Activated naive CD4-positive, alpha-beta T cell treated with anti-CD3 and anti-CD28 coated beads, Interleukin-2, amount 10 ng/mL, durations not matched to agents 7 days and 5 days (primary cell): ENCODE measurements at places on chromosomes 11 and 22.

DNA sequence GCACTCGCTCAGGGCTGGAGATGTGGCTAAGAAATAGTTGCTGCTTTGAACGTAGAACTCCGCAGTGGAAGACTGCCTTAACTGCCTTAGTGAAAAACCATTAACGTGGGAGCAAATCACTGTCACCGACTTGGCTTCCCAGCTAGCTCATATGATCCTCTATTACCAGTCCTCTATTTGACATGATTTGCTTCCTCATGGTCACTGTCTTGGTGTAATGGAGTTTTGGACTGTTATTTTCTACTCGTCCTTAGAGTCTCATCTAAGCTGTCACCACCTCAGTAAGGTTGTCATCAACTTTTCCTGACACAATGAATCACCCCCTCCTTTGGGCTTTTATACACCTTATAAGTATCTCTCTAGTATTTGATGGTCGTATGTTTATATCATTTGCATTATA is 167.1 kb upstream of the NARS2 start:
- no peak for DNase-seq

DNA sequence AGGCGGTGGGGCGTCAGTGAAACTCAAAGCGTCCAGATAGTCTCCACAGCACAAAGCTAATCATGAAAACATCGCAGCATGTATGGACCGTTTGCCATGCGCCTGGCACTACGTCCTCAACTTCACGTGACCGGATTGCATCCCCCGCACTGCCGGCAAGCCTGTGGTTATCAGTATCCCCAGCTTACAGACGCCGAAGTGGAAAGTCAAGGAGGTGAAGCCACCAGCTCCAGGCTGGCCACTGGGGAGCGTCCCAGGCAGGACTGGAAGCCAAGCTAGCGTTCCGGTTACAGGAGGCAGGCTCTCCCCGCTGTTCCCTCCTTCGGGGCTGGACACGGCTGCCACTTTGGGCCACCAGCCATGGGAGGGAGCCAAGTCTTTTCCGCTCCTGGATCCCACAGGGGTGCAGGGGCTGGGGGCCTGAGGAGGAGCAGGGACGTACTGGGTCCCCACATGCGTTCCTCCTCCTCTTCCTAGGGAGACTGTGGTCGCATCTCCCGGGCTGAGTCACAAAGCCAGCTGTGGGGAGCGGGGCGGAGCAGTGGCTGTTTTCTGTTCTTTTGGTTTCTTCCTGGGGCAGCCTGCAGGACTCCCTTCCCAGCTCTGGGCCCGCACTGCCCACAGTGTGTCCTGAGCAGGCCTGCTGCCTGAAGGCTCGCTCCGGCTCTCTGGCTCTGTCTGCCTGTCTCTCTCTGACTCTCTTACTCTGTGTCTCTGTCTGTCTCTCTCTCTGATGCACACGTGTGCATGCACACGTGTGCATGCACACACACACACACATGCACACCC is 4.3 kb upstream of the OSBPL5 start:
- DNase-seq = peak; percentile 31

GRCh38 chr11:65112546-65113360 is 1.1 kb downstream of the TM7SF2 start:
- peak; percentile 85 for DNase-seq

DNA sequence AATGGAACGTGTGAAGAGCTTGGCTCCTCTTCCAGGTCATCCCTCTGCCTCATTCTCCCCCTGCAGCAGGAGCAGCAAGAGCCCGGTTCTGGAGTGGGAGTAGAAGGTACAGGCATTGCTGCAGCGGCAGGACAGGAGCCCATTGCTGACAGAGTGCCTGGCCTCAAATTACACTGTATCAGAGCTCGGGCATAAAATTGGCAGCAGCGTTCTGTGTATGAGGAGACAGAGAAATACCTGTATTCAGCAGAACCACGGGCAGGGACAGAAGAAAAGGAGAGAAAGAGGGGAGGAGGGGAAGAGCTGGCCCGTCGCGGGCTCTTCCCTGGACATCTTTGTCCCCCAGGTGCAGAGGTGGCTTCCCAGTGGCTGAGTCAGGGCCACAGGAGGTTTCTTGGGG is 2.6 kb upstream of the NCF4 start:
- no peak for DNase-seq

- DNase-seq = no peak
These were observed 12.5 kb downstream of the DDX25 start for GRCh38 chr11:125916683-125917347.

- peak; percentile 65 for DNase-seq
These were observed 12.7 kb upstream of the TREH start for GRCh38 chr11:118691926-118692830.

- no peak for DNase-seq
These were observed 10.6 kb downstream of the LRRC55 start for GRCh38 chr11:57192316-57192715.

GRCh38 chr22:28930357-28931007 is 47.1 kb downstream of the ZNRF3 start:
- DNase-seq = no peak

GRCh38 chr11:61972112-61972671 is 4.8 kb upstream of the FTH1 start:
- DNase-seq = no peak

- DNase-seq = no peak
These were observed 90.2 kb downstream of the SCN3B start for GRCh38 chr11:123564221-123564620.

DNA sequence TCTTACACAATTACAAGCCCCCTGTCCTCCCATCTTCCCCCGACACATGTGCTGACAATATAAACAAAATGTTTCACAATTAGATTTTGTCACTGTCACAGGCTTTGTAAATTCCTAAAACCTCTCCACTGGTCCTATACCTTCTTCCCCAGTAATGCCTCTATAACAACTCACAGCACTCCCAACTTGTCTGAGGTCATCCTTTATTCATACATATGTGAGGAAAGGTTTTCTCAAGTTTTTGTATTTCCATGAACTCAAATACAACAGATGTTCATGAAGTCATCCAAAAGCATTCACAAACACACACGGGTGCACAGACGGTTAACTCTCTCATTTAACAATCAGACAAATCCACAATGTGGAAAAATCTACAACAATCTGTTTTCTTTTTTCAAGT is 1.9 kb downstream of the OR52H1 start:
- no peak for DNase-seq

DNA sequence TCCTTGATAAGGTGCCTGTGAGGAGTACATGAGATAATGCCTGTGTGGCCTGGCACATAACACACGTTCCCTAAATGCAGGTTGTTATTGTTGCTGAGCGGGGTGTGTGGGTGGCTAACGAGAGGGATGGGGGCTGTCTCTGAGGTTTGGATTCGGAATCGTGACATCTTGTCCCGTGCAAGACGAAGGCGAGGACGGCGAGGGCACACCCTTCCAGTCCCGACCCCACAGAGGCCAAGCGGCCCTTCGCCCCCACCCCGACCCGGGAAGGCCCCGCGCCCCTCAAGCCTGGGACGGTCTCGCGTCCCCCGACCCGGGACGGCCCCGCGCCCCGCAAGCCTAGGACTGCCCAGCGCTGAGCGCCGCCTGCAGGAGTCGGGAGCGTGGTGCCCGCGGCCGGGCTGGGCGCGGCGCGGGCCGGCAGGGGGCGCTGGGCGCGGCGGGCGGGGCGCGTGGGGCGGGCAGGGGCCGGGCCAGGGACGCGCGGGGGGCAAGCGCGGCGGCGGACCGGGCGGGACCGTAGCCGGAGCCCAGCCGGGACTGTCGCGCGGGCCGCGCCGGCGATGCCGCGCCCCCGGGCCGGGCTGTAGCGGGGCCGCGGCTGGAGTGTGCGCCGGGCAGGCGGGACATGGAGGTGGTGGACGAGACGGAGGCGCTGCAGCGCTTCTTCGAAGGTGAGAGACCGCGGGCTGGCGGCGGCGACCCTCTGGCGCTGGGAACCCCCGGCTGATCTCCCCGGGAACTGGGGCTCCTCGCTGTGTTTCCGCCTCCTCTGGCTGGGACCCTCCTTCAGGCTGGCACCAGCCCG is at the start of gene MYRF:
Gene MYRF (plus strand): TSS at position 520 of the 808 bp plus-strand sequence. CDS start 109 bp downstream, at position 629.
- peak; percentile 68 for DNase-seq

DNA sequence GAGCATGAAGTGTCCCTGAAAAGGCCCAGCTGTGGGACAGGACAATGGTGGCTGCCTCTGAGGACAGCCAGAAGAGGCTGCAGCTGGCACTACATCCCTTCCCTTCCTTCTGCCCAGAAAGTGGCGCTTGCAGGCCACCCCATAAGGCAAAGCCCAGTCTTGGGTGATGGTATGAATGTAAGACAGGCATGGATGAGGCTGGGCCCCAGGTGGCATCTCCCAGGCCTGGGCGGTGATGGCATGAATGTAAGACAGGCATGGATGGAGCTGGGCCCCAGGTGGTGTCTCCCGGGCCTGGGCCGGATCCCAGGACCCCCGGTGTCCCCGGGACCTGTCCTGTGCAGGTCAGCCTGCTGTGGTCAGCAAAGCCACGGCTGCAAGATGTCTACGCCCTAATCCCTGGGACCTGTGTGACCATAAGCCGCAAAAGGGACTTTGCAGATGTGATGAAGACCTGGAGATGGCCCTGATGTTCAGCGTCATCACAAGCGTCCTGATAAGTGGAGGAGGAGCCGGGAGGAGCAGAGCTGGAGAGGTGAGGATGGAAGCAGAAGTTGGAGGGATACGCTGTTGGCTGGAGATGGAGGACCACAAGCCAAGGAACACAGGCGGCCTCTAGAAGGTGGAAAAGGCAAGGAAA is 181.1 kb downstream of the CTTN start:
- DNase-seq = no peak

DNA sequence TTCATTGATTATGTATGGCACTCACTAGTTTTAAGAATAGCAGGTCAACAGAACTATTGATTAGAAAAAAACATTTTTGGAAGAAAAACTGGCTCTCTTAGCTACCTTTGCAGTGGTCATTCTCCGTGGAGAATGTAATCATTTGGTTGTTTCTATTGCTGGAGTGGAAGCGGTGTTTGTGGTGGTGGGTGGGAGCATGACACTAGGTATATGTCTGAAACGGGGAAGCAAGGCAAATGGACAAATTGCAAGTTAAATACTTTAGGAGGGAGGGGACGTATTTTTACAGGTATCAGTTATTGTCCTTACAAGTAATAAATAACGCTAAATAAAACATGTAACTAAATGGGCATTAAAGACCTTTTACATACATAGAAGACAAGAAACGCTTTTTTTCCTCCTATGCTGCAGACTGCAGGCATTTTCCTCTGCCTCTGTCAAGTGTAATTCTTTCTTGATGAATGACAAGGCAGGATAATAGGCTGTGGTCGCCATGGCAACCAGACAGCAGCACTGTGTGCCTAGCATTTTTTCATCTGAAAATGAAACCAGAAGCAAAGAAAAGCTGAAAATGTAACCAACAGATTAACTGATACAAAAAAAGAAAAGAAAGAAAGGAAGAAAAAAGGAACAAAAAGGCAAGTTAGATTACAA is 46.2 kb downstream of the BLID start:
- DNase-seq = peak; percentile 38

DNA sequence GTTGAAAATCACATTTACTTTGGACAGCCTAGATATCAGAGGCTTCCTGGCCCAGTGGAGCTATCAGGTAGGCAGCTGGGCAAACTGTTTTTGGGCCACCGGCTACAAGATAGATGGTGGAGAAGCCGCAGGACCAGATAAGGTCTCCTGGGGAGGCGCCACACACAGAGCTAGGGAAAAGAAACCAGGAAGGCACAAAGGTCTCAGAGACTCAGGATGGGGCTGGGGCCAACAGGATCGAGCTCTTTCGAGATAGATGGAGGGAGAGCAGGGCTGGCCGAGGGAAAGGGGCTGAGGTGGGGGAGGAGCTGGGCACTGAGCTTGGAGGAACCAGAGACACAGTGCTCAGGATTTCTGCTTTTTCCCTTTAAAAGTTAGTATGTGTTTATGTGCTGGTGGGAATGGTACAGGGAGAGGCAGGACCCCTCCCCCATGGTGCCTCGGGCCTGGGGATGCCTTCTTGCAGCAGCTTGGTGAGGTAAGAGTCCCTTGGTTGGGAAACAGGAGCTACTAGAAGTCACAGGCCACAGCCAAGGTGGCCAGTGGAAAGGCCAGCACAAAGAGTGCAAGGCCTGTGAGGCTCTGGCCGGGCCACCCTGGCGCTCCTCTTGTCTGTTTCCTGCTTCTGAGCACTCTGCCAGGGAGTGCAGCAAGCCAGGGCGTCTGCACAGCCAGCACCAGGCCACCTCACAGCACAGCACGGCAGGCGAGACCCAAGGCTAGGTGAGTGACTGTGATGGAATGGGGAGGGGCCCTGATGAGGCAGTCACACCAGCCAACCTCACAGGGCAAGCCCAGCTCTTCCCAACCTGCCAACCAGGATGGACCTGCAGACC is 11.5 kb upstream of the NAP1L4 start:
- peak; percentile 5 for DNase-seq

DNA sequence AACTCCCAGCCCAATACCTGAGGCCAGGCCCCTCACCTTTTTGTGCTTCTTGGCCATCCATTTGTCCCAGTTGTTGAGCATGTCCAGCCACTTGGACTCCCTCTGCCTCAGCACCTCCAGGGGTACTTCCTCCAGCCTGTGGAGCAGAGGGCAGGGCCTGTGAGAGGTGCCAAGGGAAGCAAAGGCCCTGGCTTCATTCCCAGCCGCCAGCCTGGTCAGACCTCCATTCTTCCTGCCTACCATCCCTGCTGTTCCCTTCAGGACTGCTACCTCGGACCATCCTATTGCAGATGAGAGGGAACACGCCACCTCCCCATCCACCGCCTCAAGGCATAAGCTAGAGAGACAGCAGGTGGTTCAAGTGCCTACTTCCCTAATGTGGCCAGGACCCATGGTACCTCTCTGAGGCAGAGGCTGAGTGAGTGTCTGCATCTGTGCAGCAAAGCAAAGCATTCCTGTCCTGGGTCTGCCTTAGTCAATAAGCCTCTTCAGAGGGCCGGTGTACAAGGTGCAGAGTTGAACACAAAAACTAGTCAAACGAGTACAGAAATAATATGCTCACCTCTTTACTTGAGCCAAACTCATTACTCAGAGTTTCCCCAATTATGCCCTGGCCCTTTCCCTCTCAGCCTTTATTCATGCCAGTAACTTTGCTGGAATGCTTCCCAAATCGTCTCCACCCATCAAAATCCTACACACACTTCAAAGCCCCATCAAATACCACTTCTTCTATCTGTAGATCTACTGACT is 15.4 kb upstream of the CASTOR1 start:
- DNase-seq = no peak

DNA sequence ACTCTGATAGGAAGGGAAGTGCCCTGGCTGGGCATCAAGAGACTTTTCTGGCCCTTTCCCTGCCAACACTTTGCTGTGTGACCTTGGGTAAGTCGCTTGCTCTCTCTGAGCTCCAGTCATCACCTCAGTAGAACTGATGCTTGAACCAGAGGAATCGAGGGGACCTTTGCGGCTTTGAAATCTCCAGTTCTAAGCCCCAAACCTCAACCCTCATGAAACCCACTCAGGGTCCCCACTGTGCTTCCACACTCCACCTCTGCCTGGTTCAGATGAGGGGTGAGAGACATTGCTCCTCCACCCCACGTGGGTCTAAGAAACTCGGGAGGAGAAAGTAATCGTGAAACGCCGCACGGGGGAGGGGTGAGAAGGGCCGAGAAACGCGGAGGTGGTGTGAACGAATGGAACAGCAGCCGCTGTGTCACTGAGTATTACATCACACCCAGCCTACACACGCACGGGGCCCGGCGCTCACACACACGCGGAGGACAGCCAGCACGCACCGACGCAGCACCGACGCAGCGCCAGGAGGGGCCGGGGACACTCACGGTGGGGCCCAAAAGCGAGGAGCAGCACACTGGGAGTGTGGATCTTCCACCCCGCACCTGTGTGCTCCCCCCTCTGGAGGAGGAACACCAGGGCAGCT is 4.3 kb downstream of the RTN4RL2 start:
- no peak for DNase-seq
